ENCODE measurements at places on chromosomes 5 and 9. TPM values are rescaled to one million over a fixed set of nuclear protein-coding genes. Genes with fewer than 3 reads are reported as not detected.
A peak's percentile ranks its signal among the peaks of the same experiment; 100 is the strongest.

- no peak overlapping the region for H3K27ac ChIP-seq
- no peak overlapping the region for H3K4me3 ChIP-seq
- peaks cover 60% of the 10 kb centered on the region for H3K27me3 ChIP-seq
- no peaks in the 10 kb centered on the region for H3K36me3 ChIP-seq
- H3K4me1 ChIP-seq, result no peaks in the 10 kb centered on the region
- DNase-seq, result no peak
Observed at GRCh38 chr5:133611357-133612248, 738 bp downstream of the FSTL4 start.

FBXL17 gene
- total RNA-seq, result 19.5 TPM

DNA sequence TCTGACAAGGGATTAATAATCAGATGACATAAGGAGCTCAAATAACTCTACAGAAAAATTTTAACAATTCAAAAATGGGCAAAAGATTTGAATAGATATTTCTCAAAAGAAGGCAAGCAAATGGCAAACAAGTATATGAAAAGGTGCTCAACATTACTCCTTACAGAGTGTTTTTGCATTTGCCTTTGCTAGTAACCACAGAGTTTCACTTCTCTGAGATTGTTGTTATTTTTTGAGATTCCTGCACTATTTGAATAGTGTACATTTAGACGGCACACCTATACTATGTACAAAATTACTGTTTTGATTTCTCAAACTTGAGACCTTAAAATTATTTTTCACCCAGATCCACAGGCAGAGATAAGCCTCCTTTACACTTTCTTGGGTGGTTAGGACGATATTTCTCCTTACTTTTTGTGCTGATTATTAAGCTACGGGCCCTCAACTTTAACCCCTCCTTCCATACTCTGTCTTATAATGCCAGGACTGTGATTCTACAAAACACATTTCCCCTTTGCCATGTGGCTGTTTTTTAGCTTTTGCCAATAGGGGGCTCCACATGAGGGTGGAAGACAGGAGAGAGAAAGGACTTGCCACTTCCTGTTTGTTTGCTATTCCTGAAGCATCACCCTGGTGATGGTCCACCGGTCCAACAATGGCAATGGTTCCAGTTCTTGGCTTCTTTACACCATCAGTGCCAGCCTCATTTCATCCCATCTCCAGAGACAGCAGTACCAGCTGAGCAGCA is 65.0 kb upstream of the DAP start:
- DNase-seq, result no peak
- no peaks in the 10 kb centered on the region for H3K36me3 ChIP-seq

DNA sequence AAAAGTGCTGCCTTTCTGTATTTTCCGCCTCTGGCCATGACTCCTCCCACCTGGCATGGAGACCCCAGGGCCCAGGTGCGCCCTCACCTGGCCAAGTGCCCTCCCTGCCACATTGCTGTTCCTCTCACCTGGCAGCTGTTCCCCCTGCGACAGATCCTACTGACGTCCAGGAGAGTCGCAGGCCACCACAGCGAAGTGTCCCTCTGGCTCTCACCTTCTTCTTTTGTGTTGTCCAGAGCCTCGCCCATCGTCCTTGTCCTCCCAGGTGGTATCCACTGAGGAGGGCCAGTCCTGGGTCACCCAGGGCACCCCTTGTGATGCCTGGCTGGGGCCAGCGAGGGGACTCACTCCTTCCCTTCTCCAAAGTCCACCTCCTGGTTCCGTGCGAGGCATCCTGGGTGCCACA is 2.6 kb downstream of the NKD2 start:
- no peak overlapping the region for H3K27ac ChIP-seq
- H3K4me3 ChIP-seq, result no peak overlapping the region
- H3K36me3 ChIP-seq, result no peaks in the 10 kb centered on the region
- DNase-seq, result peak; percentile 91
- peaks cover 40% of the 10 kb centered on the region for H3K27me3 ChIP-seq
- no peaks in the 10 kb centered on the region for H3K4me1 ChIP-seq

GFI1B gene
- total RNA-seq, result not detected

DNA sequence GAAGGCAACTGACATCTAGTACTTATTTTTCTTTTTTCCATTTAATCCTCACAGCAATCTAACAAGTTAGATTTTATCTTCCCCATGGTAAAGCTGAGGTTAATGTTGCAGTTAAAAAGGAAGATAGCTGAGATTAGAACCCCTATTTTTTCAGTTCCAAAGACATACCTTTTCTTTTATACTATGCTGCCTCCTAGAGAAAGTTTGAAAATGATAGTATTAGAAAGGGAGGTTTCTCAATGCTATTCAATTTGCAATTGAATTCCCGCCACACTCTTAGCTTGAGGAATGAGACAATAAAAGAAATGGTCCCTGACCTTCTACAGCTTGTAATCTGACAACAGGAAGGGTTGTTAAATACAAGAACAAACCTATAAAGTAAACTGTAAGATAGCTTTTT is 195.9 kb upstream of the TRIM32 start:
- no peaks in the 10 kb centered on the region for H3K27me3 ChIP-seq
- no peak overlapping the region for H3K4me3 ChIP-seq
- no peak overlapping the region for H3K27ac ChIP-seq
- H3K36me3 ChIP-seq, result no peaks in the 10 kb centered on the region
- DNase-seq, result no peak

RXRA gene
- 25.3 TPM for total RNA-seq

KIF4B gene
- not detected for total RNA-seq

DNA sequence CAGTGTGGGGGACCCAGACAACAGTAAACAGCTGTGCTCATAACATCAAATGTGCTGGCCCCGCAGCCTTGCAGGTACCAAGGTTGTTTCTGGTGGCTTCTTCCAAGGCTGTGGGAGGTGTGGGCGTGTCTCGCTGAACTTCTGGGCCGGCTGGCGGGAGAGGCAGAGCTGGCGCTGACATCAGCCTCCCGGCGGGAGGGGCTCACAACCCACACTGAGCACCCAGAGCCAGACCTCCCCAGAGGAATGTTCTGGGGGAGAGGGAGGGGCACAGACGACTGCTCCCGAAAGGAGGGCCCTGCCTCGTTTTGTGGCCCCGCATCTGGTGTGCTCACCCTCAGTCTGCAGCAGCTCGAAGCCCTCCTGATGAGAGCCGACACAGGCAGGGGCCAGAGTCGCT is 6.9 kb upstream of the SLC12A7 start:
- H3K36me3 ChIP-seq, result no peaks in the 10 kb centered on the region
- H3K27ac ChIP-seq, result no peak overlapping the region
- peaks cover 13% of the 10 kb centered on the region for H3K27me3 ChIP-seq
- no peak for DNase-seq

CDK5RAP2 gene
- total RNA-seq, result 52.2 TPM

JAKMIP2 gene
- total RNA-seq, result 1.1 TPM

DNA sequence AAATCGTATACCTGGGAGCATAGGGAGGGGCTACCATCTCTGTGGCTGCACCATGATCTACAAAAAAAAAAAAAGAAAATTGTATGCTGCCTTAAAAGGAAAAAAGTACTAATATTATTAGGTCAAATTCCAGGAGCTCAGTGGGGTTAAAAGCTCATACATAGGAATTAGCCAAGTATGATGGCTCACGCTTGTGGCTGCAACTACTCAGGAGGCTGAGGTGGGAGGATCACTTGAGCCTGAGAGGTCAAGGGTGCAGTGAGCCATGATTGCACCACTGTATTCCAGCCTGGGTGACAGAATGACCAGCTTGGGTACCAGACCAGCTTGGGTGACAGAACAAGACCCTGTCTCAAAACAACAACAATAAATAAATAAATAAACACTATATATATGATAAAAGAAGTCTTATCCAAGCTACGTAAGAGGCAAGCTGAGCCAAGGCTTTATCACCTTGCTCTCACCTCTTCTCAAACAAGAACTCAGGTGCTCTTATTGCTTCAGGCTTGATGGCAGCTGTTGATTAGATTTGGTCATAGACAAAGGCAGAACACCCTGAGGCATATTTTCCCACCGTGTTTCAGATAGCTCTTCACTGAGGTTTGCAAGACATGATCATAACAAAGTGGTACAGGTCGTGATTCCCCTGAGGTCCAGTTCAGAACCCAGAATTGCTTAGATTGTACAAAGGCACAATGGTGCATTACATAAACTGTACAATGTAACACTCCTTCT is 3.3 kb upstream of the FBXW11 start:
- DNase-seq, result no peak
- no peaks in the 10 kb centered on the region for H3K27me3 ChIP-seq
- H3K4me3 ChIP-seq, result no peak overlapping the region

- peaks cover 30% of the 10 kb centered on the region for H3K4me1 ChIP-seq
- H3K27me3 ChIP-seq, result no peaks in the 10 kb centered on the region
- H3K27ac ChIP-seq, result no peak overlapping the region
- H3K4me3 ChIP-seq, result no peak overlapping the region
Observed at GRCh38 chr5:36393656-36394428, 92.1 kb upstream of the RANBP3L start.

DNA sequence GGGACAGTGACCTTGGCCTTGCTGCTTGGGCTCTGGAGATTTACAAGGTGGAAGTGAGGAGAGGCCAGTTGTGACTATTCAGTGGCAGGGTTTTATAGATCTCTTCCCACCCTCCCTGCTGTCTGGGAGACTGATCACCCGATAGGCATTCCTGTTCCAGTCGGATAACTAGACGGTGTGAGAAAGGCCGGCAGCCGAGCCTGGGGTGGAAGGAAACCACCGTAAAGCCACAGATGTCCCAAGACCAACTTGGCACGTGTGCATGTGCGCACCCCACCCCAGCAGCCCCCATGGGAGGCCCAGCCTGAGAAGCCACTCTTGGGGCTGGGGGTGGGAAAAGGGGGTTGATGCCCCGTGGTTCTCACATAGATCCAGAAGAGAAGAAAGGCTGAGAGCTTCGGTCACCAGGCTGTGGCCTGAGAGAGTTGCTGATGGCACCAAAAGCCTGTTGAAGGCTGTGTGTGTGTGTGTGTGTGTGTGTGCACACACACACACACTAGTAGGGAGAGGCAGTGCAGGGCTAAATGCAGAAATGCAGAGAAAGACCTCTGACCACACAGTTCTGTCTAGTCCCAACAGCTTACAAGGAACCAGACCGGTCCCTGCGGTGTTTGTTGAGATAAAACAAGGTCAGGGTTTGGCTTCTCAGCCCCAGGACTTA is 225.8 kb downstream of the FANCC start:
- peaks cover 37% of the 10 kb centered on the region for H3K36me3 ChIP-seq
- peak overlapping the region; percentile 24 for H3K4me3 ChIP-seq
- H3K4me1 ChIP-seq, result peaks cover 65% of the 10 kb centered on the region
- H3K27ac ChIP-seq, result peak overlapping the region; percentile 97
- H3K27me3 ChIP-seq, result no peaks in the 10 kb centered on the region

GALT gene
- total RNA-seq, result 38.9 TPM

PCAT7 gene
- total RNA-seq, result under 0.01 TPM

DNA sequence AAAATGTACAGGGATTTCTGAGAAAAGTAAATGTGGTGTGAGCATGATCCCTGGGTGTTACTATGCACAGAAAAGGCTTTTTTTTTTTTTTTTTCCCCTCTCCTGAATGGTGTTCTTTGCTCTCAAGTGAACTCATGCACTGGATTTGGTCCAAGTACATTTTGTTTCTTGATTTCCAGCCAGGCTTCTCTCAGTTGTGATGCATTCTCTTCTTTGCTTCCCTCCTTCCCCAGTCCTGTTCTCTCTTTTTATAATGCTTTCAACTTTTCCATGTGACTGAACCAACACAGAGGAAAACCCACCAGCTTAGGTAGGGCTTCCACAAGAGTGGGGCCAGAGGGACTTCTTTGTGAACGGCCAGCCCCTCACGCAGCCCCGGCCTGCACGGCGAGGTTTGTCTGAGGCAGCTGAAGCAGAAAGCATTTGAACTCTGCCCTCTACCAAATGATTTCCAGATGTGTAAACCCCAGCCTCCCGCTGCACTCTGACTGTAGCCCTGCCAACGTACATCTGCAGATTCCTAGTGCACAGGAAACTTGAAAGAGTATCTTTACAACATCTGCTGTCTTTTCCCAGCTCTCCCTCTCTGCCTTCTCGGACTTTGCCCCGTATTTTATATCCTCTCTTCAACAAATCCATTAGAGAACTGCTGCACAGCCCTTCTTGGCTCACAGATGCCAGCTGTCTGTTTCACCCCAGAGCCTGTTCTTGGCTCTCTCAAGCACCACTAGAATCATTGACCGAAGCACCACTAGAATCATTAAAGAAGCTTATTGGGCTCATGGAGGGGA is 71.8 kb upstream of the CD180 start:
- H3K27me3 ChIP-seq, result no peaks in the 10 kb centered on the region
- H3K4me1 ChIP-seq, result peaks cover 25% of the 10 kb centered on the region
- peak overlapping the region; percentile 57 for H3K4me3 ChIP-seq
- H3K36me3 ChIP-seq, result no peaks in the 10 kb centered on the region

EGFLAM gene
- total RNA-seq, result 11.2 TPM

- H3K27me3 ChIP-seq, result no peaks in the 10 kb centered on the region
- DNase-seq, result no peak
- H3K27ac ChIP-seq, result no peak overlapping the region
- no peak overlapping the region for H3K4me3 ChIP-seq
Observed at GRCh38 chr9:32881948-32882347, 98.6 kb downstream of the TMEM215 start.

TAF9 gene
- total RNA-seq, result 84.7 TPM

DNA sequence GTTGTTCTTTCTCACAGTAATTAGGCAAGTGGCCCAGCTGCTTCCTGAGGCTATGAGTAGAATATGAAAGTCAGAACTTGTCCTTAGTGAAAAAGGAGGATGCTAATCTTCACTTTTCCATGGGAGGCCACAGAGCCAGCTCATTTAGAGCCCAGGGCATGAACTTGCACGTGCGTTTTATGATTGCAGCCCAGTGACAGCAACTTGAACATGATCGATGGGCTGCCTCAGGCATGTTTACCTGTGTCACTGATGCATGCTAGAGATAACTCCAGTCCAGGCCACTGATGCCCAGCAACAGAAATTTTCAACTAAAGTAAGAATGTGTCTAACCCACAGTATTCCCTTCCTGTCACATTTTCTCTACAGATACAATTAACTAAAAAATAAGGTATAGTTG is 179.3 kb downstream of the CTNND2 start:
- H3K36me3 ChIP-seq, result no peaks in the 10 kb centered on the region
- DNase-seq, result no peak
- no peaks in the 10 kb centered on the region for H3K27me3 ChIP-seq
- H3K4me3 ChIP-seq, result no peak overlapping the region
- H3K27ac ChIP-seq, result no peak overlapping the region

SLC6A7 gene
- under 0.01 TPM for total RNA-seq

DNA sequence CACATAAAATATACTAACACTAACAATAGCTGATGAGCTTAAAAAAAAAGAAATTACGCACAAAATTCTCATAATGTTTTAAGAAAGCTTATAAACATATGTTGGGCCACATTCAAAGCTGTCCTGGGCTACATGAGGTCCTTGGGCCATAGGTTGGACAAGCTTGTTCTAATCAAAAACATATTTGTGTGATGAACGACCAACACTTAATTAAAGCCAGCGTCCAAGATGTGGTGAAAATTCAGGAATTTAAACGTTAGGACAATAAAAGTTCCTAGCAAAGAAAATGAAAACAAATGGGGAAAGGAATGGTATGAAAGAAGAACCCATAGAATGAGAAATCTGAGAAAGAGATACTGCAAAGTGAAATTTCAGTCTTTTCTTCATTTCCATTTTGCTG is 429.6 kb upstream of the DMAC1 start:
- H3K27me3 ChIP-seq, result no peaks in the 10 kb centered on the region
- no peaks in the 10 kb centered on the region for H3K4me1 ChIP-seq
- no peak overlapping the region for H3K4me3 ChIP-seq
- no peaks in the 10 kb centered on the region for H3K36me3 ChIP-seq
- DNase-seq, result no peak

CCNJL gene
- total RNA-seq, result 0.88 TPM

ANGPTL2 gene
- total RNA-seq, result 72.5 TPM

- no peaks in the 10 kb centered on the region for H3K4me1 ChIP-seq
- H3K27me3 ChIP-seq, result no peaks in the 10 kb centered on the region
- H3K27ac ChIP-seq, result no peak overlapping the region
- no peaks in the 10 kb centered on the region for H3K36me3 ChIP-seq
- H3K4me3 ChIP-seq, result no peak overlapping the region
- no peak for DNase-seq
Observed at GRCh38 chr9:74958587-74958986, 5.9 kb upstream of the C9orf40 start.

DMGDH gene
- 7.2 TPM for total RNA-seq

STING1 gene
- 46.3 TPM for total RNA-seq

All from osteoblast (primary cell).